ENCODE measurements at places on chromosomes 3 and 15.
A peak's percentile ranks its signal among the peaks of the same experiment; 100 is the strongest.

GRCh38 chr3:140953028-140953960 is 11.7 kb downstream of the SLC25A36 start:
- no peak for DNase-seq

- no peak for DNase-seq
These were observed 44.5 kb downstream of the ADCY5 start for GRCh38 chr3:123404391-123404790.

GRCh38 chr3:46978985-46979944 is at the start of gene NBEAL2:
TSS of gene NBEAL2 (plus strand) at chr3:46979666. CDS start at chr3:46979862, 196 bp downstream.
- DNase-seq = peak; percentile 56

DNA sequence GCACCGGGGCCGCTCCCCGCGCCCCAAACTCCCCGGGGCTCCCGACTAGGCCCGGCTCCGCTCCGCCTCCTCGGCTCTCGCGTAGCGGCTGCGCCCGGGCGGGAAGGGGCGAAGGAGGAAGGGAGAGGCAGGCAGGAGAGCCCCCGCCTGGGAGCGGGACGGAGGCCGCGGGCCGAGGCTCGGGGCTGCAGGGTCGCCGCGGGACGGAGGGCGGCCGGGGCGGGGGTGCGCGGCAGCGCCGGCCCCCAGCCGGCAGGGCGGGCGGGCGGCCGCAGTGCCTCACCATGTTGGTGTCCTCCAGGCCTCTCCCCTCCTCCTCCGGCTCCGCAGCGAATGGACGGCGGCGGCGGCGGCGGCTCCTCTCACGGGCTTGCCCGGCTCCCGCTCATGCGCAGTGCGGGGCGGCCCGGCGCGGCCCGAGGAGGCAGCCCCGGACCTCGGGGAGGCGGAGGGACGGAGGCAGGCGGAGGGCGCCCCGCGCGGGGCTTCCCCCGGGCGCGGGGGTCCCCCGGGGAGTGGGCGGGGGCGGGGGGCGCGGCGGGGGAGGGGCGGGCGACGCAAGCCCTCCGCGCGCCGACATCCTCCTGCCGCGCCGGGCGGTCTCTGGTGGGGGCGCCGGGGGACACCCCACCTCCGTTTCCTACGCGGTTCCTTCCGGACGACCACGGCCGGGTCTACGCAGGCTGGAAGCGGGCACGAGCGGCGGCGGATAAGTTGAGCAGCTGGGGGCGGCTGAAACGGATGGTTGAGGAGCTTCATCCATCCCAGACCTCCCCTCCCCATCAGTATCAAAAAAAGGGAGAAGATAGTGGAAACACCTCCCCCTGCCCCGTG is at the start of gene DCUN1D1:
DCUN1D1 (minus strand) TSS at position 335 of the 834 bp plus-strand sequence; CDS start at position 286, 49 bp downstream.
- DNase-seq = no peak

DNA sequence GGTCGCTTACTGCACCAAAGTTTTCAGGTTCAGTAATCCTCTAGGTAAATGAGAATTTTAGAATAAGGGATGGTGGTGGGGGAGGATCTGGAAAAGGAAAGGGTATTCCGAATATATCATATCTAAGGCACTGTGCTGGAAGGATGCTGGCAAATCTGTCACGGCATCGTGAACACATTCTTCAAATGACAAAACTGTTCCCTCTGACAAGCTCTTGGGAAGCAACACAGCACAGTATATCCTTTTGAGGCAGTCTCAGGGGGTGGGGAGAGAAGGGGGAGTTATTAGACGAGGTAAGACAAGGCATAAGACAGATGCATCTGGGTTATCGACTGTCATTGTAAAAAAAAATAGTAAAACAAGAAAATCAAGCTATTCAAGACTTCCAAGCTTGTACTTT is 289.6 kb upstream of the LRRN1 start:
- no peak for DNase-seq

- no peak for DNase-seq
These were observed 53.3 kb downstream of the GJD2 start for GRCh38 chr15:34701536-34701935.

- DNase-seq = no peak
These were observed 29.7 kb upstream of the PDCD6IP start for GRCh38 chr3:33768578-33769330.

DNA sequence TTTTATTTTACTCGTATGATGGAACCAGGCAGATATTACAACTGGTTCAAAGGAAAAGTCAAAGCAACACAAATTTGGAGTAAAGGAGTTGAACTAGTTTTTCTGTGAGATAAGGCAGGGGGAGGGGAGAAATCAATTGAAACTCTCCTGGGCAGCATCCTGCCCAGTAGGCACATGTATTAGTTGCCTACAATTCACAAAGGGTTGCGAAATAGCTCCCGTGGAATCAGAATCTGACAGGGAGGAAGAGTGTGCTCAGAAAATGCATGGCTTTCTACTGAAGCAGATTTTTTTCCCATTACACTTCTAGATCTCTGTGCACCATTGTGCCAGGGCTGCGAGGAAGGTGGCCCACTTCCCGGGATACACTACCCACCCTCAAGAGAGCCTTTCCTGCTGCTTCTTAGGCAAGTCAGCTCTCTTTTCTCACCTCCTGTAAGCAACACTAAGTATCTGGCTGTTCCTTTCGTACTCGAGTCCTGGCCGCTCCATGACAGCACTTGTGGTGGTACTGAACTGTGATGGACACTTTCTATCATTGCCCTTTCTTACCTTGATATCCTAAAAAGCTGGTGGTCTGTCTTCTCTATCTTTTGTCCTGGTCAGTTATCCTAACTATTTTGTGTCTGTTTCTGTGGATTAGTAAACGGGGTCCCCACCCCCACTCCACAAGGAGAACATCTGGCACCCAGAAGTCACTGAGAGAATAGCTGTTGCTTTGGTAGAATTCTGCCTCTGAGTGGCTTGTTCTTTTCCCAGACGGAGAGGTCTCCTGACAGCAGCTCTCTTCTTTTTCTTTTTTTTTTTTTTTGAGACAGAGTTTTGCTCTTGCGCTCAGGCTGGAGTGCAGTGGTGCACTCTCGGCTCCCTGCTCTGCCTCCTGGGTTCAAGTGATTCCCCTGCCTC is 74.8 kb downstream of the RPL39L start:
- no peak for DNase-seq

DNA sequence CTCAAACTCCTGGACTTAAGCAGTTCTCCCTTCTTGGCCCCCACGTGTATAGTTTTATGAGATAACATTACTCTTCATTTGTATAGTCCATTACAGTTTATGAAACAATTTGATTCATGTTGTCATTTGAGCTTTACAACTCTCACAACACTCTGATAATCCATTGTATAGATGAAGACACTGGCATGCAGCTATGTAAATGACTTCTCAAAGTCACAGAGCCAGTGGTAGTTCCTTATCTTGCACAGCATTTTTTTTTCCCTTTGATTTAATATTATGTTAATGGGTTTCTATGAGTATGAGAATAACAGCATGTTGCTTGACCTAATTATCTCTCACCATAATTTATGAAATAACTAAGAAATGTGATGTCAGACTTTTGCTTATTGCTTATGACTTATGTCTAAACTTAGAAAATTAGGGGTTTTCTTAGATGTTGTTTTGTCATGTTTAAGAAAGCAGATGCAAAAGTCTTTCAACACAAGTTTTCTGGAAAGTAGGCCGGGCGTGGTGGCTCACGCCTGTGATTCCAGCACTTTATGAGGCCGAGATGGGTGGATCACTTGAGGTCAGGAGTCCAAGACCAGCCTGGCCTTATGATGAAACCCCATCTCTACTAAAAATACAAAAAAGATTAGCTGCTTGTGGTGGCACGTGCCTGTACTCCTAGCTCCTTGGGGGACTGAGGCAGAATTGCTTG is 13.3 kb downstream of the VPS8 start:
- no peak for DNase-seq

DNA sequence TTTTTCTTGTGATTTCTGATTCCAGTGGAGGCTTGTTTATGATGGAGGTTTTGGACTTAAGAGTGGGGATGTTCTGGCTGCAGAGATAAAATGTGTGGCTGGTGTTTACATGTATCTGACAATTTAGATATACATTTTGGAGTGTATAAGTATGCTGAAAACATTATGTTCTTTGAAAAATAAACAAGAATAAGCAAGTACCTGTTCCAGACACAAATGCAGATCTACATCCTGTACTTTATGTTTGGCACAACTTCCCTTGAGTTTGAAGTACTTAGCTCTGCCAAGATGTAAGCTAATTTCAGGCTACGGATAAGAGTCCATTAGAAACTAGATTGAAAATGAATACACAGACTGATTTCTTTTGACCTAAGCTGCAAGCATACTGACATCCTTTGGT is 277.2 kb downstream of the CHST2 start:
- no peak for DNase-seq

- no peak for DNase-seq
These were observed 1198.0 kb downstream of the ROBO1 start for GRCh38 chr3:78569804-78570203.

DNA sequence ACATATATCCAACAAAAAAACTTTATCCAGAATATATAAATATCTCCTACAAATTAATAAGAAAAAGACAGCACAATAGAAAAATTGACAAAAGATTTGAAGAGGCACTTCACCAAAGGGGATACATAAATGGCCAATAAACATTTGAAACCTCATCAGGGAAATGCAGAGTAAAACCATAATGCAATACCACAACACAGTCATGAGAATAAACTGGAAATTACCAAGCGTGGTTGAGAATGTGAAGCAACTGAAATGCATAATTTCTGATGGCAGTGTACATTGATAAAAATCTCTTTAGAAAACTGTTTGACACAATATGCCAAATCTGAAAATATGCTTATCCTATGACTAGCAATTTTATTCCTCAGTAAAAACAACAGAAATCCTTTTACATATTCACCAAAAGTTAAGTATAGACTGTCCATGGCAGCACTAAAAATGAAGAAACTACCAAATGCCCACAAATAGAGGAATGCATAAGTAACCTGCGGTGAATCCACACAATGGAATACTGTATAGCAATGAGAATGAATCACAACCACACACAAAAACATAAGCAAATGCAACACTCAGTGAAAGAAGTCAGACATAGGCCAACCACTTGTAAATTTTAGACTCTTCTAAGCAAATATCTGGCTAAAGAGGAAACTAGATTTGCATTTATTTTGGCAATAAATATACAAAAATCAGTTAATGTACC is 7.9 kb downstream of the LYZL4 start:
- DNase-seq = no peak

GRCh38 chr3:170689296-170689829 is 103.5 kb upstream of the SLC7A14 start:
- peak; percentile 93 for DNase-seq

GRCh38 chr3:45553469-45553974 is 41.0 kb upstream of the LIMD1 start:
- DNase-seq = no peak

DNA sequence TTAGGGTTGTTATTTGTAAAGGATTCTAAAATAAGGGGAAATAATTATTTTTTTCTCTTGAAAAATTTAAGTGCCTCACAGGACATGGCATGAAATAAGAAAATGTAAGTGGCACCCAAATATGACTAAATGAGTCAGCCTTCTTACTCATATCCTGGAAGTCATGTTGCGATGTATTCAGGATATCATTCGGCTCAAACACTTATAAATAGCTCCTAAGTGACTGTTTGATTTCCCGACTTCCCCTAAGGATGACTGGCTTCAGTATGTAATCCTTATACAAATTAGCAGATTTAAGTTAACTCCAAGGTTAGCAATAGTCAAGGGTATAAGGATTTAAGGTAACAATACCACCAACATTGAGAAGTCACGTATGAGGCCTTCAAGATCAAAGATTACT is 57.3 kb upstream of the OSTN start:
- DNase-seq = peak; percentile 68

GRCh38 chr15:75695220-75695619 is 17.4 kb downstream of the CSPG4 start:
- no peak for DNase-seq

DNA sequence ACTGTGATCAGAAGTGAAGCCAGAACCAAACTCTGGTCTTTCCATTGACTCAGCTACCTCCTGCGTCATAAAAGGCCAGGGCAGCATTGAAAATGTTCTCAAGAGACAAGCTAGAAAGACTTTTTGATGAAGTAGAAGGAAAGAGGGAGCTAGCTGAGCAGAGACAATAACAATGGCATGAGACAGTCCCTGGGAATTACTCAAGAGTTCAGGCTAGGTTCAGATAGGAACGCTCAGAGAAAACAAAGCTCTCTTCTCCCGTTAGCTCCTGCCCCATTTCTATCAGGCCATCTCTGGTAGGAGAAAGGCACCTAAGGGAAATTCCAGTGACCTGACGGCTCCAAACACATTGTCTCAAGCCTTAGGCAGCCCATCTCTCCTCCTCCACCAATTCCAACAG is 7.0 kb upstream of the OXTR start:
- no peak for DNase-seq

DNA sequence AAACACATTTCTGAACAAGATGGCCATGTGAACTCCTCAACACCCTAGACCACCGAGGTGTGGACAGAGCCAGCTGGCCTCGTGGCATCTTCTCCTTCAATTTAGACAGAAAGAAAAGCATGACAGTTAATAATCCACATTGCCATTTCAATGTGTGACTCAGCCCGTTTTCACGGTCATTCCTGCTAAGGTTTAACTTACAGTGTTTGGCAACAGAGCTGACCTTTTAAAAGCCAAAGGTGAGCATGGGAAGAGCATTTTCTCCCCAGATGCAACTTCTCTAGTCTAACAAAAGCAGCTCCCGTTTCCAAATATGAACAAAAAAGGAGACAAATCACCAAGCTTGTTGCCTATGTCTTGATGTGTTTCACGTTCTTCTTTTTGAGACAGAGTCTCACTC is 417.6 kb upstream of the WNT5A start:
- DNase-seq = no peak

DNA sequence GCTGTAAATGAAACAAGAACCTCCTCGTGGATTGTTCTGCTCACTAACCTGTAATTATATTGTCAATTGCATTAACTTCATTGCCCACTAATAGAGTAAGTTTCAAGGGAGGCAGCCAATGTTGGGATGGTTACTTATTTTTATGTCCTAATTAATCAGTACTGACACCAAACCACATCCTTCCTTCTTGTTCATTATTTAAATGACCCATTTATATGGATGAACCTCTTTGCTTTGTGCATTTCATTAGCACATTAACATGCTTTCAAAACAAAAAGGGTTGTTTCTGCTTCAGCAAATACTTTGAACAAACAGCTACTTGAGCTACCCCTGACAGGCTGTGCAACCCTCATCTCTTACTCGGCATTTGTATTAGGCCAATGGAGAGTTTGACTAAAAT is 374.2 kb downstream of the MECOM start:
- DNase-seq = no peak

- no peak for DNase-seq
These were observed 38.9 kb upstream of the ATP10A start for GRCh38 chr15:25901811-25902605.

DNA sequence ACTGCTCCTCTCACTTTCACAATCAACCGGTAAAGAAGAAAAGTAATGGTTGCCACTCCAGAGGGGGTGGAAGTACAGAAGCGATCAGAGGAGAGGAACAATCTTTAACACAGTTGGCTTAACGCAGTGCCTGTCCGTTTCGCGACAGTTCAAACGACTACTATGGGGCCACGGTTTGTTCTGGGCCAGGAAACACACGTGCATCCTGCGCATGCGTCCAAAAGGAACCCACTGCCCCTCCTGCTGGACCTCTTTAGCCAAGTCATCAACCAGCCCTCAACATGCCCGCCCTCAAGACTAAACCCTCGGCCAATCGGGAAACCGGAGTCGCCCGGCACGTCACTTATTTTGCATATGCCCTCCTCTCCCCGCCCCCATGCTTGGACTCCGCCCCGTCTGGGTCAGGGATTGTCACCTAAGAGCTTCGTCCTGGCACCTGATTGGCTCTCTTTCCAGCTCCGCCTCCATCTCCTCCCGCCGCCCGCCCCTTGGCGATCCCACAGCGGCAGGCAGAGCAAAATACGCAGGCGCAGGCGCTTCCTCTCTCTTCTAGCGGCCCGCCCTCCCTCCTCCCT is 345 bp upstream of the CDV3 start:
- DNase-seq = peak; percentile 99

GRCh38 chr15:47741082-47741481 is 23.8 kb downstream of the SEMA6D start:
- no peak for DNase-seq
